H1 (cell line): ENCODE measurements at places on chromosomes 5 and 9.

DNA sequence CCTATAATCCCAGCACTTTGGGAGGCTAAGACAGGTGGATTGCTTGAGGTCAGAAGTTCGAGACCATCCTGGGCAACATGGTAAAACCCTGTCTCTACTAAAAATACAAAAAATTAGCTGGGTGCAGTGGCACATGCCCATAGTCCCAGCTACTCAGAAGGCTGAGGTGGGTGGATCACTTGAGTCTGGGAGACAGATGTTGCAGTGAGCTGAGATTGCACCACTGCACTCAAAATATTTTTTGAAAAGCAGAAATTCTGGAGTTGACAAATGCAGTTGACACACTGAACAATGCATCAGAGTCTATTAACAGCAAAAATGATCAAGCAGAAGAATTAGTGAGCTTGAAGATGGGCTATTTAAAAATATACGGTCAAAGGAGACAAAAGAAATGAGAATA lies 35.5 kb downstream of the NDUFAF2 start:
- H3K27ac ChIP-seq, result no peak overlapping the region
- no peaks in the 10 kb centered on the region for H3K4me1 ChIP-seq
- no peak overlapping the region for H3K4me3 ChIP-seq
- no peak for DNase-seq

DNA sequence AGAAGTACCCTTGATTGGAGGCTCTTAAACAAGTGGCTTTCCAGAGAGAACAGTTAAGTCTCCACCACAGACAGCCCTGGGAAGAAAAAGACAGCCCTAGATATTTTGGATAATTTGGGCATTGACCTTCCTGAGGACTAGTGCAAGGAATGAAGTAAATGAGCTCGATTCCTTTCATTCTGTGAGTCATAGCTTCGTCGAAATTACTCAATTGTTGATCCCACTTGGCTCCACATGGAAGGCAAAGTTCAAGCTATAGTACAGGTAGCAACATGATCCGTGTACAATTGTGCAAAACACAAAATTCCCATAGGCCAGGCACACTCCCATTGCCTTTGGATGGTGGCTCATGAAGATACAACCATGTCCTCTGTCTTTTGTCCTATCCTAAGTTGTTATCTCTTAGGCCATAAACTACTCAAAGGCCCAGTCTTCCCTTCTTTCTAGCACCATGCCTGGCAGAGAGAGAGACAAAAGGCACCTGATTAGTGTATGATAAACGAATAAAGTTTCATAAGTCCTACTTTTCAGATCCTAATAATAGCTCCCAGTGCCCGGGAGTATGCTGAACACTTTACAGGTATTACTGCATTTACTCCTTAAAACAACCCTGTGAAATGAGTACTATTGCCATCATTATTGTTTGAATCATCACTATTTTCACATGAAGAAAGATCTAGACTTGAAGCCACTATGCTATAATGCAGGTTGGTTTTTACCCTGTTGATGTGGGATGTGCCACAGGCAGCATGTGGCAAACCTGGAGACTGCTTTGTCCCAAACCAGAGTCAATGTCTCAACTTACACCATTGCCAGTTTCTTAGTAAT lies 116.7 kb upstream of the RANBP3L start:
- H3K36me3 ChIP-seq, result no peaks in the 10 kb centered on the region
- no peak for DNase-seq
- H3K27ac ChIP-seq, result no peak overlapping the region
- no peak overlapping the region for H3K4me3 ChIP-seq

- H3K4me1 ChIP-seq, result no peaks in the 10 kb centered on the region
- no peak for DNase-seq
- no peaks in the 10 kb centered on the region for H3K27me3 ChIP-seq
These were observed 457.6 kb downstream of the SLCO4C1 start for GRCh38 chr5:101838435-101838834.

DNA sequence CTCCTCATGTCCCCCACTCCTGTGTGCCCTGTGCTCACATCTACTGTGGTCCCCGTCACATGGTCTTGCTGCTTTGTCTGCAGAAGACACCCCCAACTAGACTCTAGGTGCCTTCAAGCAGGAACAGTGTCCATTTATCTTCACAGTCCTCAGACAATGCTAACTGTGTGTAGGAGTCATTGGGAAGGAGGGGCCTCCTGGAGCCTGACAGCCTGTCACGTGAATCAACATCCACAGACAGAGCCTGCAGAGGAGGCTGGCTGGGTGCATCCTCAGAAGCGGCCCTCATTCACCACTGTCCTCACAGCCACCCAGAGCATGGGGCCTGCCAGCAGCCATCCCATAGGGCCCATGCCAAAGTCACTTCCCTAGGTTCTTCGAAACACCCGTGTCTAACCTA lies 98.7 kb downstream of the MED10 start:
- DNase-seq, result no peak
- no peaks in the 10 kb centered on the region; the same call in 1 of the 2 replicates for H3K27me3 ChIP-seq
- H3K4me3 ChIP-seq, result no peak overlapping the region
- H3K27ac ChIP-seq, result no peak overlapping the region
- no peaks in the 10 kb centered on the region for H3K36me3 ChIP-seq
- H3K4me1 ChIP-seq, result no peaks in the 10 kb centered on the region

GRCh38 chr9:135948968-135949367 lies 12.2 kb downstream of the UBAC1 start:
- no peak overlapping the region for H3K27ac ChIP-seq
- no peaks in the 10 kb centered on the region for H3K4me1 ChIP-seq
- peaks cover 30% of the 10 kb centered on the region for H3K36me3 ChIP-seq
- H3K27me3 ChIP-seq, result no peaks in the 10 kb centered on the region

GRCh38 chr9:99531313-99531712 lies 290.4 kb upstream of the NR4A3 start:
- H3K36me3 ChIP-seq, result no peaks in the 10 kb centered on the region
- no peak for DNase-seq
- H3K4me3 ChIP-seq, result no peak overlapping the region
- no peak overlapping the region for H3K27ac ChIP-seq

GRCh38 chr5:146130440-146131045 lies 25.2 kb upstream of the PLAC8L1 start:
- H3K4me1 ChIP-seq, result no peaks in the 10 kb centered on the region
- no peak for DNase-seq
- no peak overlapping the region for H3K27ac ChIP-seq
- no peak overlapping the region for H3K4me3 ChIP-seq

DNA sequence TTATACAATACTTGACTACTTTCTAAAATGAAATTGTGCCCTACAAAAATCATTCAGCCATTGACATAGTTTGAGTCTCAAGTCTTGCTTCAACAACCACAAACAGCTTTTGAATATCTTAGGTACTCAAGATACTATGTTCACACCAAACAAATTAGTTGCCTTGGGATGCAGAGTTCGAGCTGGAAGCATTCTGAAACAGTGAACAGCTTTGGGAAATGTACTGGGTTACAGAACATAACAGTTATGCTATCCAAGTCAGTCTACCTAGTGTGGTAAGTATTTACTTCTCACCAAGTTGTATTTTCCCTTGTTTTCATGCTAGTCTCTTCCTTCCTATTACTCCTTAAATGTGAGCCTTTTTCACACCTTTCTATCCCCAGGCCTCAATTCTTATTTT lies 143.2 kb downstream of the SSBP2 start:
- H3K27ac ChIP-seq, result no peak overlapping the region
- H3K4me3 ChIP-seq, result no peak overlapping the region
- peaks cover 17% of the 10 kb centered on the region; the same call in 1 of the 2 replicates for H3K36me3 ChIP-seq
- H3K4me1 ChIP-seq, result peaks cover 7% of the 10 kb centered on the region

GRCh38 chr9:112404508-112404932 lies 24.6 kb downstream of the HSDL2 start:
- H3K4me1 ChIP-seq, result no peaks in the 10 kb centered on the region
- no peak for DNase-seq
- no peak overlapping the region for H3K27ac ChIP-seq
- H3K36me3 ChIP-seq, result no peaks in the 10 kb centered on the region

- H3K4me3 ChIP-seq, result no peak overlapping the region
- no peak for DNase-seq
- H3K4me1 ChIP-seq, result peaks cover 2% of the 10 kb centered on the region; the same call in 1 of the 2 replicates
- no peaks in the 10 kb centered on the region for H3K36me3 ChIP-seq
- no peaks in the 10 kb centered on the region for H3K27me3 ChIP-seq
These were observed 83.3 kb downstream of the SUSD1 start for GRCh38 chr9:112091810-112092209.
